ENCODE measurements at places on chromosomes 2 and 18.

DNA sequence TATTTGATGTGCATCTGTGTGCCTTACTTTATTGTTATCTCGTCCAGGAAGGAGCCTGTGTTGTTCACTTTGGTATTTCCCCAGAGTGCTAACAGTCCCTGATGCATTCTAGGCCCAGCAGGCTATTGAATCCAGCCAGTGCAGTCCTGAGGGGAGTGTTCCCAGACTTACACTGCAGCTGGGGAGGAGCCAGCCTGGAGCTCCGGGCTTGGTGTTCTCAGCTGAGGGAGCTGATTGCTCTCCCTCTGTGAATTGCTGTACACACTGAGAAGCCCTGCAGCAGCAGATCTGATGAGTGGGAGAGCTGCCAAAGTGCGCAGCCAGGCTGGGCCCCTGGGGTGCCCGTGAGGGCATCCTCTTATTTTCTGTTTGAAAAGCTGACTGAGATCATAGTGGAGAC is 159.2 kb downstream of the GALNT3 start:
- no peak for ATAC-seq

DNA sequence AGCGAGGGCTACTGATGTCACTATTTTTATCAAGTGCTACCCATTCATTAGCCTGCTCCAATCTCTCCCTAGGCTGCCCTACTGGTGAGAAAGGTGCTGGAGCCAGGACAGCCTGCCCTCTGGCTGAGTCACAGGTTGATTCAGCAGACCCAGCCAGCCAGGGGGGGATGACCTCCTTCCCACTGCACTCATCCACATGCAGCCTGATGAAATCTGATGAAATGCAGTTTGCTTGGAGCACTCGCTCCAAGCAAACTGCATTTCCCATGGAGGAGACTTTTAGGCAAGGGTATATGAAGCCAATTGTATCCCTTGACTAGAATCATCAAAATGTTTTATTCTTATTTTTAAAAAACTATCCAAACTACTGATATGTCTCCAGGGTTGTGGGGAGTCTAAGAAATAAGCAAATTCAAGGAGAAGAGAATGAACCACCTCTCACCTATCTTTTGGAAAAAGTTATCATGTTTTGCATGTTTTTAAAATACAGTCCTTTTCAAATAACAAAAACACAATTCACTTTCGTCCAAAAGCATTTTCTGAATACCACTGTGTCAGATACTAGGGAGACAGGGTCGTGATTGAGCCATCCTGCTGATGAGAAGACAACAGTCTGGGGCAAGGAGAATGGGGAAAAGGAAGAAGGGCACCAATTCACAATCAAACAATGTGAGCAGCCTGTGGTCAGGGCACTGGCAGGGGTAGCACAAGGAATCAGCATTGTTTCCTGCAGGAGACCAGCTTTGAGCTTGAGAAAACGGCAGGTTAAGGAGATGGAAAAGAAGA is 128.3 kb downstream of the AFF3 start:
- ATAC-seq: no peak

GRCh38 chr18:21513292-21513691 is 87.2 kb downstream of the ESCO1 start:
- no peak for ATAC-seq

DNA sequence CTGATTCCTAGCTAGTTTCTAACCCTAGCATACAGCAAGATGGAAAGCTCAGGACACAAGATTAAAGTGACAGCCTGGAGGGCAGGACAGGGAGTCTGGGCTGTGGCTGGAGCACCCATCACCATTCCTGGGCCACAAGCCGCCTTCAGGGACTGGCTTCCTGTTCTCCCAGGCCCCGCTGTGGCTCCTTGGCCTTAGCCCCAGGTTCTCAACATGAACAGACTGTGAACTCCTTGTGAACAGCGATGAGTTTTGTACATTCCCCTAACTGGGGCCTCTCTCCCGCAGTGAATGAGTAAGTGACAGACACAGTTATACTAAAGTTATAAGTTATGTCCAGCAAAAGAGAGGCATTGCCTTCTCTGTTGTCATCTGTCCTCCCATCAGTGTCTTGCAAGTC is 35.9 kb upstream of the SLC14A1 start:
- no peak for ATAC-seq

- no peak for ATAC-seq
Observed at GRCh38 chr2:212173331-212173730, 365.3 kb downstream of the ERBB4 start.

- peak; percentile 8 for ATAC-seq
Observed at GRCh38 chr2:167438206-167438605, 549.9 kb downstream of the XIRP2 start.

- no peak for ATAC-seq
Observed at GRCh38 chr18:8088626-8089025, 520.6 kb upstream of the RAB12 start.

GRCh38 chr2:213733893-213734292 is 449.6 kb downstream of the SPAG16 start:
- ATAC-seq: no peak

GRCh38 chr2:171405546-171405945 is 28.2 kb downstream of the METTL8 start:
- peak; percentile 27 for ATAC-seq

GRCh38 chr2:8631465-8632005 is 50.3 kb upstream of the ID2 start:
- ATAC-seq: no peak

- ATAC-seq: no peak
Observed at GRCh38 chr18:79540161-79540903, 139.3 kb upstream of the CTDP1 start.

DNA sequence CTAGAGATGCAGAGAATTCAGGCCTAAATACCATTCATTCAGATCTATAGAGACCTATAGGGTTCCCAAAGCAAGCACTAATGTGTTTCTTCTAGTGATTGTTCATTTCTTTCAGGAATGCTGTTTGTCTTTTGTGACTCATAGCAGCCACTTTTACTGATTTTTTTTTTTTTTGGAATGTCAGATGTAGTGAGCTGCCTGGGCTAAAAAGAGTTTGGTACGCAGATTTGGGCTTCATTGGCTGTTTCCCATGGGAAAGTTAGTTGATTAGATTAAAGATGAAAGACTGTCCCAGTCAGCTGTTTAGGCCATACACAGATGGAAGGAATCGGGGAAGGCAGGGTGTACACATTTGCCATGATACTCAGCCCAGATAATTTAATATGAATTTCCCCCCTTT is 87.6 kb downstream of the CDC42EP3 start:
- ATAC-seq: no peak

- ATAC-seq: peak; percentile 25
Observed at GRCh38 chr18:12883372-12883683, 709 bp downstream of the PTPN2 start.

DNA sequence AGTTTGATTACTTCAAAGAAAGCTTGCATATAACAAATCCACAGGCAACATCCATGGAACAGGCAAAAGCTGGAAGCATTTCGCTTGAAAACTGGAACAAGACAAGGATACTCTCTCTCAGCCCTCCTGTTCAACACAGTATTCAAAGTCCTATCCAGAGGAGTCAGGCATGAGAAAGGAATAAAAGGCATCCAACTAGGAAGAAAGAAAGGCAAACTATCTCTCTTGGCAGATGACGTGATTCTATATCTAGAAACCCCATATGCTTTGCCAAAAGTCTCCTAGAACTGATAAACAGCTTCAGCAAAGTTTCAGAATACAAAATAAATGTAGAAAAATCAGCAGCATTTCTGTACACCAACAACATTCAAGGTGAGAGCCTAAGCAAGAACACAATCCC is 34.1 kb upstream of the MC4R start:
- ATAC-seq: no peak

DNA sequence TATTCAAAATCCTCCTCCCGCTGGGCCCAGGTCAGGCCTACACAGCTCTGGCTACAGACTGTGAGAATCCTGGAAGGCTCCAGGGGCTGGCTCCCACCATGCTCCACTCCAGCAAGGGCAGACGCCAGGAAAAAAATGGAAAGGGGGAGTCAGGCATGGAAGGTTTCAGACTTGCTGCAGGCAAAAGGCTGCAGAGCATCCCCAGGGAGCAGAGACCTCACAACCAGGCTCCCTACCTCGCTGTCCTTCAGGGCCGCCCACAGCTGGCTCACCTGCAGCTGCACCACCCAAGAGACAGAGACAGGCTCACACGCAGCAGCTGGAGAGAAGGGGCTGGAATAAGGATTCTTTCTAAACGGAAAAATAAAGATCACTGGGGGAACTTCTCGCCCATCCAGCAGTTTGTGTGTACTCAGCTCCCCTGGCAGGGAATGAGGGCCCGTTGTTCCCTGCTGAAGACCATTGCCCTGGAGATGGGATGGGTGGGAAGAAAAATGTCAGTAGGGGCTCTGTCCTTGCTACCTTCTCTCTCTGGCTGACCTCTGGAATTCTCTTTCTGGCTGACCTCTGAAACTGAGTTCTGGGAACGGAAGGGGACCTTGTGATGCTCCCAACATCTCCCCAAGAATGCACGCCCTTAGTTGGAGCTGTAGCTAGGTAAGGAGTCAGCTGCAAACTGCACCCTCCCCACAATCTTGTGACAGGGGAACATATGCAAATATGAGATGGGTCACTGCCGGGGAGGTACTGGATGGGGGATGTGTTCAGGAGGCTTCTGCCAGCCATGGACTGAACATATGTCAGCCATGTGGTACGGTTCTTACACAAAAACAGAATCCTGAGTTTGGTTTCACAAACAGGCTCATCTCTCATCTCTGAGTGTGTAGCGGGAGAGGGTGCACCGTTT is 34.5 kb downstream of the BCL2 start:
- ATAC-seq: peak; percentile 98

- ATAC-seq: no peak
Observed at GRCh38 chr2:136130045-136130444, 12.1 kb upstream of the CXCR4 start.

- no peak for ATAC-seq
Observed at GRCh38 chr2:46655551-46656436, 176.4 kb downstream of the TMEM247 start.

DNA sequence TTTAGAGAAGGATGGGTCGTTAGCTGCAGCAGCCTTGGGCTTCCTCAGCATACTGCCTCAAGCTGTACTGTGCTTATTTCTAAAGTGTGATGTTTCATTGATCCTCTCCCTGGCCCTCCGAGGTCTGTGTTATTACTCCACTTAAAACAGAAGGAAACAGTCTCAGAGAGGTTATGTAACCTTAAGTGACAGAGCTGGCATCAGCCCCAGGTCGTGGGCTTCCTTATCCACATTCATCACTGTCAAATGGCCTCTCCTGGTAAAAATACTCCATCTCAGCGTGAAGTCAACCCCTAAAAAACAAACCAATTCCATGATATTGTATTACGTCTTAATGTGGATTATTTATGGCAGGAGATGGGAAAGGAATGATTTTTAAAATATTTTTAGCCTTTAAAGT is 153.3 kb upstream of the NOSTRIN start:
- no peak for ATAC-seq

DNA sequence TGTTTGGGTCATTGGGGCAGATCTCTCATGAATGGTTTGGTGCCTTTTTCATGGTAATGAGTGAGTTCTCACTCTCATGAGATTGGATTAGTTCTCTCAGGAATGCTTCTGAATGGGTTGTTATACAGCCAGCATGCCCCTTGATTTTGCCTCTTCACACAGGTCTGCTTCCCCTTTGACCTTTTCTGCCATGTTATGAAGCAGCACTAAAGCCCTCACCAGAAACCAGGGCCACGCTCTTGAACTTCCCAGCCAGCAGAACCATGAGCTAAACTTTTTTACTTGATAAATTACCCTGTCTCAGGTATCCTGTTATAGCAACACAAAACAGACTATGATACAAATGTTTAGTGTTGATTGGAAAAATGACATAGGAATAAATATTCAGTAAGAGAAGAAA is 57.3 kb downstream of the ICA1L start:
- ATAC-seq: no peak

DNA sequence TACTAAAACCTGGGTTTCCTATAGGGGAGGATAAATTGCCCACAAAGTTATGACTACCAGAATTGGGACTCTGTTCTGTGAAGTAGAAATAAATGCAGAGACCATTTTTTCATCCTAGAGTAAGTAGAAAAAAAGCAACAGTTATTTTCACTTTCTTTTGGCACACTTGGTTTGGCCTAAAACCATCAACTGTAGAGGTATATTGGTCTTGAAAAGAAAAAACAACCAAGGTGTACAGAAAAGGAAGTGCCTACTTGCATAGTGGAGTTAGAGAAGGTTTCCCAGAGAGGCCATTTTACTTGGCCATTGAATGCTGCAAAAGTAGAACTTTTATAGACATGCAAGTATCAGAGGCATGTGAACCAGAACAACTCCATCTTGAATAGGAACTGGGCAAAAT is 89.4 kb upstream of the TACR1 start:
- no peak for ATAC-seq

GRCh38 chr2:28645553-28645952 is 106.1 kb upstream of the PPP1CB start:
- no peak for ATAC-seq

DNA sequence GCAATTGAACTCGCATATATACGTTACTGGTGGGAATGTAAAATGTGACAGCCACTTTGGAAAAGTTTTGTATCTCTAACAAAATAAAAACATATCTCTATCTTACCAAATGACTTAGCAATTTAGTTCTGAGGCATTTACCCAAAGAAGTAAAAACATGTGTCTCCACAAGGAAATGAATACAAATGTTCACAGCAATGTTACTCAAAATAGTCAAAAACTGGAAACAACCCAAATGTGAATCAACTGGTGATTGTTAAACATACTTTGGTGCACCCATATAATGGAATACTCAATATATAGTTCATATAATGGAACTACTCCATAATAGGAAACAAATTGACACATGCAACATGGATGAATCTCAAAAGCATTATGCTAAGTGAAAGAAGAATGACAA is 70.4 kb upstream of the DNER start:
- no peak for ATAC-seq

- no peak for ATAC-seq
Observed at GRCh38 chr18:6311456-6312215, 103.1 kb downstream of the L3MBTL4 start.

DNA sequence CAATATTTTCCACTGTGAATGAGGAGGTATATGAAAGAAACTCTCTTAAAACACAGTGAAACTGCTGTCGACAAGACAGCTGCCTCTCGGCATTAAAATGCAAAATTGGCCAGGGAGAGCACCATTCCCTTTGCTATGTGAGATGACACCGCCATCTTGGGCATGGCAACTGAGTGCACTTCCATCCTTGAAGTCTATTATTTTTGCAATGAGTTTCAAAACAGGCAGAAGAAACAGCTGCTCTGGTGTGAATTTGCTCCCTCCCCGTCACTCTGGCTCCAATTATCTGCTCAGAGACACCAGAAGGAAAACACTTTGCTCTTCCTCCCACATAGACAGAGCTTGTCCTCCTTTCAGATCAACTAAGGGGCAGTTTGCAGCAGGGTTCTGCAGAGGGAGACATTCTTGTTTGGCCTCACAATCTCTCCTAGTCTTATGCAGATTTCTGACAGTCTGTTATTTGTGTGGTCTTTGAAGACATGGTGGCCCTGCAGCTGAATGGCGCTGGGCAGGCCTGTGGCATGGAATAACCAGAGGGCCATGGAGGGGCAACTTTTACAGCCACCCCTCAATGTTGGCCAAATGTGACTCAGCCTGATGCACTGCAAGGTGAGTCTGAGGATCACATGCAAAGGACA is 48.6 kb upstream of the SEC11C start:
- ATAC-seq: no peak

- no peak for ATAC-seq
Observed at GRCh38 chr2:202069170-202070067, 3.6 kb upstream of the KIAA2012 start.

Data from stimulated activated memory B cell treated with anti-CD40 and anti-IgM and Interleukin-4, amounts not matched to agents 10 μg/mL and 1 μg/mL and 100 μg/mL, for 72 hours (primary cell).